Natural killer cell (primary cell): ENCODE measurements at places on chromosomes 7 and 10.

GRCh38 chr10:128211953-128212727 is 85.9 kb upstream of the MKI67 start:
- DNase-seq = peak; percentile 85

DNA sequence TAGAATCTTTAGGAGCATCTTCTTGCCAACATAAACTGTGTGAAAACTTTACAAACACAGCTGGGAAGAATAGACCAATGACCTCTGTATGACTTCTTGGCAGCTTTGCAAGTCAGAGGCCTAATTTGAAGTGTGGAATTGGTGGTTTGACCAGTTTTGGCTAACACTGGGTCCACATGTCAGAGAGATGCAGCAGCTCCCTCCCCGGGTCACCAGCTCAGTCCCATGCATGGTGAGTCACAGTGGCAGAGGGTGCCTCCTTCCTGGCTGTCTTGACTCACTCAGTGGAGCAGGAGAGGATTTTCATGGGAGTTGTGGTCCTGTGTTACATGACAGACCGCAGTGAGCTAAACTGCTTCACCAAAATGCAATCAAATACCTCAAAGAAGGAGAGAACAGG is 8.2 kb upstream of the STARD3NL start:
- peak; percentile 54 for DNase-seq

- no peak for DNase-seq
These were observed 19.0 kb downstream of the VPS26A start for GRCh38 chr10:69142983-69143382.

DNA sequence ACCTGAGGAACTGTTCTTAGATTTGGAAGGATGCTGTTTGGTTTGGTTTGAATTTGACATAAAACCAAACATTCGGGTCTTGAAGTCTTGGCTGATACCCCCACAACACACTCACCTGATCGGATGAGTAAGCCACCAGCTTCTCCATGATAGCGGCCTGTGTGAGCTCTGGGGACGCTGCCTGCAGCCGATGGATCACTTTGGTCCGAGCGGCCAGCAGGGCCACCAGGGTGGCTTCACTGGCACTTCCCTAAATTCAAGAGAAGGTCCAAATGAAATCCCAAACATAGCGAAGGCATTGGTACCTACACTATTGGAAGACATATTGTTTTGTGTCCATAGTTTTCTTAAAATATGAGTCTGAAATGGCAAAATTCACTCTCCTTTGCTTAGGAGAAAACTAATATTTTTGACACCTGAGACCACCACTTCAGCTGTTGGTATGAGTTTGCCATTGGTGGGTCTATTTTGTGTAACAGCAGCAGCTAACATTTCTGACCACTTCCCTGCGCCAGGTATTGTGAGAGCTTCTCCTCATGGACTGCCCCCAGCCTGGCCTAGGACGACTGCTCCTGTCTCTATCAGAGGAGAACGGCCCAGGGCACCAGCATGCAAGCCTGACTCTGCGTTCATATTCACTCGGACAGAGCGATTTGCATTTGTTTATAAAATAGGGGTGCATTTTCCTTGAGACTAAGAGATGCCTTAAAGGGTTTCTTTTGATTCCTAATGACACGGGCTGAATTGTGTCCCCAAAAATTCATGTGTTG is 35.9 kb downstream of the DDC start:
- DNase-seq = no peak

- DNase-seq = no peak
These were observed 35.3 kb downstream of the PALD1 start for GRCh38 chr10:70513848-70514309.

DNA sequence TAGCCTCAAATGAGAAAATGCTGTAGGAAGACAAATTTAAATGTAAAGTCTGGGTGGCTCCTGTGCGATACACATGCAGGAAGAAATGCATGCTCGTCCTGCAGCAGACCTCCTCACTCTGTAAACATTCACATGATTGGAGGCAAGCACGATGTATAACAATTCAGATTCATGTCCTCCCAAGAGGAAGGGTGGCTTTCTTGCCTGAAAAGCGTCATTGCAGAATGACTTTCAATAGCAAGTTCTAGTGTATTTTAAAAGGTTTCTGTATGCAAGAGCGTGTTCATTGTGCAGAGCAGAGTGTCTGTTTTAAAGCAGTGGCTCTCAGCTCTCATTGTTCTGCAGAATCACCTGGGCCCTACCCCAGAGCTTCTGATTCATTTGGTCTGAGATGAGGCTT is 170.3 kb upstream of the CELF2 start:
- DNase-seq = no peak

GRCh38 chr7:921581-922333 is 32.7 kb downstream of the ADAP1 start:
- peak; percentile 54 for DNase-seq

GRCh38 chr7:128056901-128057300 is 25.7 kb upstream of the LRRC4 start:
- DNase-seq = no peak

DNA sequence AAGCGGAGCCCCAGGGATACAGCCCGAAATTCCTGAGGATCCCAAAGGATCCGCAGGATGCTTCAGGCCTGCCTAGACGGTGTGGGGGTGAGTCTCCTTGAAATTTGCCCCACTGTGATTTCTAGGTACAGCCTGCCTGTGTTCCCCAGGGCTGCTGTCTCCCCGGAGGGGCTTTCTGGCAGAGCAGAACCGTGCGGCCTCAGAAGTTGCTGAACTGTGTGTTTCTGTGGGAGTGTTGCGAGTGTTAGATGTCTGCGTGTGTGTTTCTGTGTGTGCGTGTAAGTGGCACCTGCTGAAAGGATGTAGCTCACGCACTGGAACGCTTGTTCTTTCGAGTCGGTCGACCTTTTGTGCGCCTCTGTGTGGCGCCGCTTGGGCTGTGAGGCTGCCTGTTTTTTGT is 27.8 kb upstream of the ZNF273 start:
- no peak for DNase-seq

DNA sequence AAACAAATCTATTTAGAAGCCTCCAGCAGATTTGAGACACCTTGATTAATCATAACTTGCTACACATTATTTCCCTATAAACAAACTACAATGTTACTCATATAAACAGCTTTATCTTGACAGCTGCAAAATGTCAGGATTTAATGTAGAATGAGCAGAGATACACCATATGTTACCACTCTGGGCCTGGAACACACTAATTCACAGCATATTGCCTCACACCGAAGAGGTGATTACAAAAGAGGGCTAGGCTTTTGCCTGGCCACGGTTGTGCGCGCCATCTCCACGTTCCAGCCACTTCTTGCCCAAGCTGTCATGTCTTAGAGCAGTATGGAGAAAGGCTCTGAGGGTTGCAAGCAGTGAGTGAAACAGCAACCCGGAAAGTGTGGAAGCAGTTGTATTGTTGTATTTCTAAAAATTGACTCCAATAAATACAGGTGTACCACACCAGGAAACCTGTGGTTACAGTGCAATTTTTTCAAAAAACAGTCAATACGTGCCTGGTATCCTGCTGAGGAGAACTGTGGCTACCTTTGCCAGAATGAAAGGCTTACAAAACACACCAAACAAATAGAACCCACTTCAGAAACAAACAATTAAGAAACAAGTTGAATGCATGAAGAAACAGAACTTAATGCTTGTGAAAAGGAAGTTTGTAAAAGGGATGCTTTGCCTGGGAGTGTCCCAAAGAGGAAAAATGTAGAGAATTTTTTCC is 498.1 kb downstream of the PLXNA4 start:
- DNase-seq = no peak

DNA sequence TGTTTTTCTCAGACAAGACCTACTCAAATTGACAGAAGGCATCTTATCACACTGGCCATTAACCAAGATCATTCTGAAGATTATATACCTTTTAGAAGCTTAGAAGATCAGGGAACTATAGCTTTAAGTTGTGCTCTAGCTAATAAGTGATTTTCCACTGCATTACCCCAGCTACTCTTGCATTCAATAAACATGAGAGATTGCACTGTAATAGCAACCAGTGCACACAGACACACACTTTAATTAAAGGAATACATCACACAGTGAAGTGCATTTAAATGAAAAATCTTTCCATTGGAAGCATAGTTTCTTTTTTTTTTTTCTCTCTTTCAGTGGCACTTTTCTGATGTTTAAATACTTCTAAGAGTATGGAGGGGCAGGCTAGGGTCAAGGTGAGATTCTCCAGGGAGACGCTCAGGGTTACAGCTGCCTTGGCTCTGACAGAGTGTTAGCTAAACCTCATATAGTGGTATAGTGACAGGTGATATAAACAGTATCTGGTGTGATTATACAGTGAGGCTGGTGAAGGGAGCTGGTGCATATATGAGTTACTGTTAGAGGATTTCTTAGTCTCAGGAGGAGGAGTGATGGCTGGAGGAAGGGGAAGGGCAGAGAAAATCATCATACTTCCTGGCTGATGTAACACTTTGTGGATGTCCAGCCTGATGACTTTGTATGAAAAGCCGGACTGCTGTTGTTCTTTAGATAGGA is 369.5 kb downstream of the SORCS3 start:
- no peak for DNase-seq

- DNase-seq = no peak
These were observed 77.0 kb upstream of the PHYHIPL start for GRCh38 chr10:59099481-59099880.

DNA sequence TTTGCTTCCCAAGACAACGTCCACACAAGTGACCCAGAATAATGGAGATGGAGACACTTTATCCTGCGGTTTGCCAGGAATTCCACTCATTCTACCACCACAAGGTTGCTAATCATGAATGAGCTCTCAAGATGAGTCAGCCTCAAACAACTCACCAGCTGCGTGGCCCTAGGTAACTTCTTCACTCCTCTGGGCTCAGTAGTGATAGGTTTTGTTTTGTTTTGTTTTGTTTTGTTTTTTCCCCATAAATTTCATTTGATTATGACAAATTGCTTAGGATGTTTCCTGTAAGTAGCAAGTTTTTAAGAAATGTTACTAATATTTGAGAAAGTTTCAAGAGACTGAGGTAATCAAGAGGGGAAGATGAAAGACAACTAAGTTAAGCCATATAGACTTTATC is 286.8 kb downstream of the PARD3 start:
- no peak for DNase-seq
